ENCODE measurements at places on chromosomes 2 and 18.

- no peak for DNase-seq
Measured at GRCh38 chr2:172806493-172806892, 70.8 kb downstream of the RAPGEF4 start.

DNA sequence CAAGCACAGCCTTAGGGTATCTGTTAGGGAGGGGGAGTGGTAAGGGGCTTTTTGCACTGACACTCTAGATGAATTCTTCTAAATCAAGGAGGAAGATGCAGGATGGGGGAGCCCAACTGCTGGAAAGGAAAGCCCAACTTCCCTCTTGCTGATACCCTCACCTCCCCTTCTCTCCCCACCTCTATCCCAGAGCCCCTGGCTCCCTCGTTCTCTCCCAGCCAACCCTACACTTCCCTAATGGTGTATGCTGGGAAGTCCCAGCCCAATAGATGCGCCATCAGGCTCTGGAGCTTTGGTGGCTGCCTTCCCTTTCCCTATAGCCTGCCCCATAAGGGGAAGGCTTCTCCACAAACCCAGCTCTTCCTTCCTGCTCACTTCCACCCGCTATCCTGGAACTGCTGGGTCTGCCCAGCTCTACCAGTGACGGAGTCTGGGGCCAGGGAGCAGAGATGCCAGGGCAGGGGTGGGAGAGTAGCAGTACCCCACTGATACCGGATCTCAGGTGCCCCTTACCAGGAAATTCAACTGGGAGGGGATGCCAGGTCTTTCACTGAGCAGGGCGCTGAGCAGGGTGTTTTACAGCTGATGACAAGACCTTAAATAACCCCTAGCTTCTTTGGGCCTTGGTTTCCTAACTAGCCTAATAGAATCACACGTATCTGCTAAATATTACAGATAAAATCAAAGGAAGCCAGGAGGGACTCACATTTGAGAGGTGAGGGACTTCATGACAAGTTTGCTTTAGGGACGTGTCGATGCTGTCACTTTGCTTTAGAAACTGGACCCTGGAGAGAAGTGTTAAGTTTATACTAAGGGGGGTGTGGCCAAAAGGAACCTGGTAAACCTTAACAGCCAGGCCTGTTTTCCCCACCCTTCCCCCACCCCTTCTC is 82.6 kb downstream of the DNMT3A start:
- no peak for DNase-seq

DNA sequence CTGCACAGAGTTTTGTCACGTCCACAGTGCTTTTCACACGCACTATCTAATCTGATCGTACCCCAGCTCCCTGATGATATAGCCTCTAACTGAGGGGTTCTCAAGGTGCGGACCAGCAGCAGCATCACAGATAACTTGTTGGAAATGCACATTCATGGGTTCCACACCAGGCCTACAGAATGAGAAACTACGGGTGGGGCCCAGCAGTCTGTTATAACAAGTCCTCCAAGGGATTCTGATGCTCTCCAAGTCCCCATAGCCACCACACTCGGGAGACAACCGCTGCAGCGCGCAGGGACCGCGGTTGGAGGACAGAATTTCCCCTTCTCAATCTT is 745 bp upstream of the BZW1 start:
- no peak for DNase-seq

DNA sequence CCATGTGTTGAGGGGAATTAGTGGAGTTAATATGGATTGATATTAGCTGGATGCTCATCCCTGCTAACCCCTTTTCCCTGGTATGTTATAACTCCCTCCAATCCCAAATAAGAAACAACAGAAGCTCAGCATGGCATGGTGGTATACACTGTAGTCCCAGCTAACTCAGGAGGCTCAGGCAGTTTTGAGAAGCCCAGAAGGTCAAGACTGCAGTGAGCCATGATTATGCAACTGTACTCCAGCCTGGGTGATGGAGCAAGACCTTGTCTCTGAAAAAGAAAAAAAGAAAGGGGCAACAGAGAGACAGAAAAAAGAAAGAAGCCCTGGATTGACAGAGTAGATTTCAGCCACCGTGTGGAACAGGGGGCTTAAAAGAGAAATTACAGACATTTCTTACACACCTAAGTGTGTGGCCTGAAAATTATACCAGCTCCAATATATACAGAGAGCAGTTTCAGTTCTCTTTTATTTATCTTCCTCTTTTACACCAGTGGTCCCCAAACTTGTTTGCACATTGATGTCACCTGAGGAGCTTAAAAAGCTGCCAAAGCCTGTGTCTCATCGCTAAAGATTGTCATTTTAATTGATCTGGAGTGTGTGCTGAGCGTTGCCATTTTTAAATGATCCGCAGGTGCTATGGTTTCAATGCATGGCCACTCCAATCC is 203.6 kb downstream of the UBE2E3 start:
- DNase-seq, result no peak

- DNase-seq, result no peak
Measured at GRCh38 chr2:54598347-54599325, 124.8 kb upstream of the EML6 start.

GRCh38 chr2:148615381-148615841 is 29.1 kb upstream of the EPC2 start:
- DNase-seq, result no peak

DNA sequence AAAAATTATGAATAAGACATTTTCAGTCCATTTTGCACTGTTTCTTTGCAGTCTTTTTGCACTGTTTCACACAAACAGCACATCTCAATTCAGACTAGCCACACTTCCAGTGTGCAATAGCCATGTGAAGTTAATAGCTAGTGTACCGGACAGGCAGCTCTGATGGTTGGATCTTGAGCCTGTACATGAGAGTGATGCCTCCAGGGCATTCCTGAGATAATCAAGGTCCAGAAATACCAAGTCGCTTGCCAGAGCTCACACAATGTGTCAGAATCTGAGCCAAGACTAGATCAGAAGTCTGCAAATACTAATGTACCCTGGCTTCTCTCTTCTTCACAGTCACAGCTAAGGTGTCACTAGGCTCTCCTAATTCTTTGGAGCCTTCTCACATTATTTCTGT is 180.2 kb downstream of the OSR1 start:
- DNase-seq, result no peak

DNA sequence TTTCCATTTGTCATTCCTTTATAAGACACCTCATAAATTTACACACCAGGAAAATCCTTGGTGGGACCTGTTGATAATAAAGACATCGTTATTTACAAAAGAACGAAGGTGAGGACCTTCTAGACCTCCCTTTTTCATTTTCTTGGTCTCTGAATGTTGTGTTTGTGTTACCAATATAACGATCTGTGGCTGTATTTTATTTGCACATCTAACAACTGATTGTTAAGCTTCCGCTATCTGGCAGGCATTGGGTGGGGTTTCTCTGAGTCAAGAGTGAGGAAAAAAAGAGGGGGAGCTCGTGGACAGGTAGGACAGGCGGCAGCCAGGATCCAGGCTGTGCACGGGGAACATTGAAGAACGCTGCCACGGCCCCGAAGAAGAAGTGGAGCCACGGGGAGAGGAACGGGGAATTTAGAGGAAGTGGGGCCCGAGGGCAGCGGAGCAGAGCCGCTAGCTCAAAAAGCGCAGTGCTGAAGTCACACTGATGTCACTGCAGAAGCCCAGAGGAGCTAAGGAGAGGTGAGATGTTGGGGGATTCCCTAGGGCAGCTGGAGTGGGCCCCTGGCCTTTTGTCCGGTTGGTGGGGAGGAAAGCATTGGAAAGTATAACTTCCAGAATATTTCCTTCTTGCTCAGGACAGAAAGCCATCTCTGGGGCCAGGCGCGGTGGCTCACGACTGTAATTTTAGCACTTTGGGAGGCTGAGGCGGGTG is 20.9 kb upstream of the DNMT3A start:
- DNase-seq, result no peak

DNA sequence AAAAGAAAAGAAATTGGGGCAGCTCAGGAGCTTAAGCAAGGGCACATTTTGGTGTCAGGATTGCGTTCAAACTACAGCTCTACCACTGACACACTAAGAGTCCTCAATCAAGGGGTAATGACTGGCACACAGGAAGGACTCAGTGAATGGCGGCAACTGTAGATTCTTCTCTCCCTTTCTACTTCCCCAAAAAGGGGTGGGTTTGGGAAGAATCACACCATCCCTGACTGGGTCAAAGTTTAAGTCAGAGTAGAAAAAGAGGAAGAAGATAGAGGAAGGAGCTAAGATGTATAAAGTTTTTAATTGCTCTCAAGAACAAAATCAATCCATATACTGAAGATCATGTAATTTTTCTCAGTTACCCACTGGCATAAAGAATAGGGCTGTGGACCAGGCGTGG is 2.6 kb downstream of the NLRC4 start:
- DNase-seq, result no peak

- no peak for DNase-seq
Measured at GRCh38 chr18:57925706-57926105, 118.3 kb upstream of the NEDD4L start.

- no peak for DNase-seq
Measured at GRCh38 chr2:119525614-119526013, 1.3 kb upstream of the SCTR start.

GRCh38 chr2:233915128-233915527 is 2.0 kb upstream of the TRPM8 start:
- no peak for DNase-seq

DNA sequence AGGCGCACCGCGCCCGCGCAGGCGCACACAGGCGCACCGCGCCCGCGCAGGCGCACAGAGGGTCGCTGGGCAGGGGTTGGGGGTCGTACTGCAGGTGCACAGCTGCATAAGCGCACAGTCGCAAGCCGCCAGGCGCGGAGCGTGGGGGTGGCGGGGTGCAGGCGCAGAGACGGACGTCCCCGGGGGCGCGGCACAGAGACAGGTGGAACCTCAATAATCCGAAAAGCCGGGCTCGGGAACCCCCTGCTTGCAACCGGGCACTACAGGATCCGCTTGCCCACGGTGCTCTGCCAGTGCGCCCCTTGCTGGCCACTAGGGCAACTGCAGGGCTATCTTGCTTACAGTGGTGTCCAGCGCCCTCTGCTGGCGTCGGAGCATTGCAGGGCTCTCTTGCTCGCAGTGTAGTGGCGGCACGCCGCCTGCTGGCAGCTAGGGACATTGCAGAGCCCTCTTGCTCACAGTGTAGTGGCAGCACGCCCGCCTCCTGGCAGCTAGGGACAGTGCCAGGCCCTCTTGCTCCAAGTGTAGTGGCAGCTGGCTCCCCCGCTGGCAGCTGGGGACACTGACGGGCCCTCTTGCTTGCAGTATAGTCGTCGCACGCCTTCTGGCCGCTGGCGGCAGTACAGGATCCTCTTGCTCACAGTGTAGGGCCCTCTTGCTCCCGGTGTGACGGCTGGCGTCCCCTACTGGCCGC is 34.9 kb downstream of the FAM110C start:
- DNase-seq, result peak; percentile 41

DNA sequence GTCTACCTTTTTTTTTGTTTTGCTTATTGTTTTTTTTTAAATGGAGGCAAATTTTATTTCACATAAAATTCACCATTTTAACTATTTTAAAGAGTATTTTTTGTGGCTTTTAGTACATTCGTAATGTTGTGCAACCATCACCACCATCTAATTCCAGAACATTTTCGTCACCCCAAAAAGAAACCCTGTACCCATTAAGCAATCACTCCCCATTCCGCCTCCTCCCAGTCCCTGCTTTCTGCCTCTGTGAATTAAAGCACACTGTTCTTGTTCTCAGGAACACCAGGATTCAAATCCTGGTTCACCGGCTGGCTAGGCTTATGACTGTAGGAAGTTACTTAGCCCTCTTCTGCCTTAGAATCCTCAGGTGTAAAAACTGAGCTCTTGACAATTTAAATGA is 36.9 kb upstream of the EPAS1 start:
- DNase-seq, result no peak

DNA sequence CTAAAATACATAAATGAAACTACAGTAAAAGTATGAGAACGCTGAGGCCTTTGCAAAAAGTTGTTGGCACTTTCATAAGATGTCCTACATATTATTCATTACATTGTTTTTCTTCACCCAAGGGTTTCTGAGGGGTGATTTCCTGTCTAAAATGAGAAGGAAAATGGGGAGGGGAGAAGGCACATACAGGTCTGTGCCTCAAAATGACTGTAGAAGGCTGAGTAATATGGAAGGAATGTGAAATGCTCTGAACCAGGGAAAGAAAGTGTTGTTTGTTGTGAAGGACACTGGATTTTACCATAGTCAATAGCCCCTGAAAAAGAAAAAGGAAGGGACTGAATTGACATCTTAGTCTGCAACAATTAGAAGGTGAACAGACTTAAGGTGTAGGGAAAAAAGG is 99.5 kb upstream of the RNF152 start:
- DNase-seq, result no peak

- DNase-seq, result no peak
Measured at GRCh38 chr18:69358212-69358895, 42.3 kb upstream of the DOK6 start.

- no peak for DNase-seq
Measured at GRCh38 chr18:55841314-55841713, 253.3 kb upstream of the TCF4 start.

GRCh38 chr18:9697121-9697520 is 11.0 kb upstream of the RAB31 start:
- no peak for DNase-seq

DNA sequence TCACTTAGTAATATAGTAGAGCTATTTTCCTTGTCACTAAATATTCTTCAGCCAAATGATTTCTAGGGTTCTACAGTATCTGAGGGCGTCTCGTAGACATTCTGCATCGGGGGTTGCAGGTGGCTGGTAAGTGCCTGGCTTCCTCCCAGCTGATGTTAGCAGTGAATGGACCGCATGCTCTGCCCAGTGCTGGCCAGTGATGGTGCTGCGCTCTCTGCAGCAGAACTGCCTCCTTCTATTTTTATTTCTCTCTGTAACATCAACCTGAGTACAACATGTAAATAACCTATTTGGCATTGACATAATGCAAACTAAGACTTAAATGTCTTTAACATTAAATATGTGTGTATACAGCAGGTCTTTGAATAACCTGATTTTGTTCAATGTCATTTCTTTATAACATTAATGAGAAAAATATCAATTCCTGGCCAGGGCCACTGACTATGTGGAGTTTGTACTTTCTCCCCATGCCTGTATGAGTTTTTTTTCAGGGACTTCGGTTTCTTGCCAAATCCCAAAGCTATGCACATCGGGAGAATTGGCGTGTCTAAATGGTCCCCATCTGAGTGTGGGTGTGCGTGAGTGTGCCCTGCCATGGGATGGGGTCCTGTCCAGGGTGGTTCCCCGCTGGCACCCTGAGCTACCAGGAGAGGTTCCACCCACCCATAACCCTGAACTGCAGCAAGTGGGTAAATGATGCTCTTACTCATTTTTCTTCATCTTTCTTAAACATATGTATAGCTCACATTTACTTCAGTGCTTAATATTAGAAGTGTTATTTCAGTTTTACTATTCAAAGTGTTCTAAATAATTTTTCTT is 278.2 kb upstream of the EPAS1 start:
- no peak for DNase-seq

GRCh38 chr2:40168032-40168431 is 283.9 kb downstream of the SLC8A1 start:
- no peak for DNase-seq

GRCh38 chr2:35538796-35539195 is 816.8 kb upstream of the CRIM1 start:
- DNase-seq, result no peak

Measured in progenitor cell of endocrine pancreas (in vitro differentiated cells).